ENCODE measurements at places on chromosomes 16 and 17.

- DNase-seq = no peak
Observed at GRCh38 chr16:19755268-19755667, 37.2 kb downstream of the IQCK start.

GRCh38 chr16:19598805-19599510 is 43.5 kb downstream of the VPS35L start:
- DNase-seq = no peak

- DNase-seq = no peak
Observed at GRCh38 chr17:80274871-80275449, 14.3 kb downstream of the RNF213 start.

- DNase-seq = no peak
Observed at GRCh38 chr16:24273508-24274182, 17.5 kb downstream of the CACNG3 start.

DNA sequence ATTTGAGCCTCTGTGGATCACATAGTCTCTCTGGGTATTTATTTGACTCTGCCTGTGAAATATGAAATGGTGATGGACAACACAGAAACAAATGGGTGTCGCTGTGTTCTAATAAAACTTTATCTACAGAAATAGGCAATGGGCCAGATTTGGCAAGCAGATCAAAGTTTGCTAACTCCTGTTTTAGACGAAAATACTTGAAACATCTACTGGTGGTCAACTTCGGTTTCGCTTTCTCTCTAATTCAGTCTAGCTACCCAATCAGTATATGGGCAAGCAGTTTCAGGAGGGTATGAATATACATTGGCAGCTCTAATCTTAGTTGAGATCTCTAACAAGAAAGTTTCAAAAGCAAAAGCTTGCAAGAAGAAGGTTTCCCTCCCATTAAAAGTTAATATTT is 60.1 kb upstream of the DYNLRB2 start:
- DNase-seq = no peak

DNA sequence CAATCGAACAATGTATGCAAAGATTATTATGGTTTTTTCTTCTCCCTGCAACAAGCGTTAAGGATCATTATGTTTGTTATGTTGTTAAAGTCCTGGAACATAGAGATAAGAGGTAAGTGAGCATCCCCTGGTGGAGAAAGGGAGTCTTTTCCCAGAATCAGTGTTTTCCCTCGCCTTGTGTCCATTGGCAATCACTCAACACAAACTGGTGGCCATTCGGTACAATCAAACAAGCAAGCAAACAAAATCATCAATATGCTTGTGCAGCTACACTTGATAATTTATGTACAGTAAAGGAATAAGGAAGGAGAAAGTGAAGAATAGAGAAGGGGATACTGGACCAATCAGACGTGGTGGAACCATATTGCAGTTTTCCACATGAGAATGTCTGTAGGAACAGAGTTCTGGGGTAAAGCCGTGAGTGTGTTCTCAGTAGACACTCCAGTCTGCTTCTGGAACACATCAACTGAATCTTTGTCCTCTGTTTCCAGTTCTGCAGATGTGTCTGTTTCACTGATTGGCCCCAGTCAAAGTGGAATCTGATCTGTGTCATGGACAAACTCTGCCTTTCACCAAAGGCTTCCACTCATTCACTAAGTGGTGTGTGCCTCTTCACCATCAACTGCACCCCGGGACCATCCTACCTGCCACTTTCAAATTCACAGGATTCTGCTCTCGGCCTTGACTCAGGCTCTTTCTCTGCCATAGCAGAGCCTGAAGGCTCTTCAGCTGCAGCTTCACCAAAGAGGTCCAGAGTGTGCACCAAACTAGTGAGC is 169.5 kb downstream of the AHSP start:
- DNase-seq = no peak

- no peak for DNase-seq
Observed at GRCh38 chr17:10368561-10368960, 4.2 kb downstream of the MYH13 start.

- DNase-seq = no peak
Observed at GRCh38 chr17:13030459-13031300, 12.9 kb upstream of the ELAC2 start.

GRCh38 chr17:76247304-76247703 is 7.0 kb upstream of the RNF157 start:
- DNase-seq = no peak

DNA sequence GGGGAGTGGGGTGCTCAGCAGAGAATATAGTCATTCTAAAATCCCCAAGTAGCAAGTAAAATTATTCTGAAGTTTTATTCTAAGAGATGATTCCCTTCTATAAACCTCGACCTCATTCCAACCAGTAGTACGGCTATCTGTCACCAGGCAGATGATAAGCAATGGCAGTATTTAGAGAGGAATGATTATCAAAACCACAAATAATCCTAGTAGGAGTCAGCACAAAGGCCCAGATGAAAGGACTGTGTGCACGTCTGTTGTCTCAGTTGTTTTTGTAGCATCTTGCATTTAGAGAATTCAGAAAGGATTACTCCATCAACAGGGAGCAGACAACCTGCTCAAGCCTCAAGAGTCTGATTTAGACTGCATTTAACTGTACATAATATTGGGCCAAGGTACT is 21.2 kb downstream of the EZH1 start:
- no peak for DNase-seq

DNA sequence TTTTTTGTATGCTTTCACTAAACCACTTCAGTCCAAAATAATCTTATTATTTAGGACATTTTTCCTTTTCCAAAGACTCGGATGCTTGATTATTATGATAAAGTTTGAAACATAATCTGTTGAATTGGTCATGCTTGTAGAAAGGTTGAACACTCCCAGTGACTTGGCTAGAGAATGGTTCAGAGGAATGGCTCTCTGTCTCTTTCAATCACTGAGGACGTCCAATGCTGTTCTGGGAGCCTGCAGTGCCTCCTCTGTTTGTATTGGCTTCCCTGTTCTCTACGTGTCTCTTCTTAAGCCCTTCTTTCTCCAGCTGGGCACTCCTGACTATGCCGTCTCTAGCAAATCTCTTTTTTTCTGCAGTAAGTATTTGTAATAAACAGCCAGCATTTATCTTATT is 369.0 kb upstream of the DYNLRB2 start:
- DNase-seq = no peak

DNA sequence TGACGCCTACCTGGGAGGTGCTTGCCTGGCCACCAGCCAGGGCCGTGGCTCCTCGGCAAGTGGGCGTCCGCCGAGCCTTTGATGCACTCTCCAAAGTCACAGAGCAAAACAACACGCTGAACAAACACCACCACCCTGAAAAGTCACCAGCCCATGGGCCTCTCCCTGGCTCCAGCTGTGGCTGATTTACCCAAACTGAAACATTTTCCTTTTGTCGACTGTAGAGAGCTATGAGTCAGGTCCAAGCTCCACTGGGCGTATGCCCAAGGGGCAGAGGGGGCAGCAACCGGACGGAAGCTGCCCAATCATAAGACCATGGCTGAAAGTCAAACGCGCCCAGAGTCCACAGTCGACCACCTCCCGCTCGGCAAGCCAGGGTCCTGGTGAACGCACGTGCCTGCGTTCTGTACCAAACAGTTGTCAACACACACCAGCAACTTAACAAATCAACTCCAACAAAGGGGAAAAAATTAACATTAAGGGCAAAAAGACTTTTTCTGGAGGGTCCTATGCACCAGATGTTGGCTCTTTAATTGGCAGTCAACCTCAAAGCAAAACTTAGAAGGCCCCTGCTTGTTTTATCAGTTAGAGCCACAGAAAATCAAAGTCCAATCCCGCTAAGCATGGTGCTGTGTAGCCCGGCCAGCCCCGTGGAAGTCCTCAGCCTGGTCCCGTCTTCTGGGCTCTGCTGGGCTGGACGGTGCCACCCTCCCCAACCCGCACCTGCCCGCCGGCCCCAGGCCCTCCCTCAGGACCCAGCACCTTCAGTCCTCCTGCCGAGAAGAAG is 47.3 kb downstream of the TBC1D16 start:
- DNase-seq = no peak

GRCh38 chr17:37197336-37197735 is 178.4 kb upstream of the C17orf78 start:
- DNase-seq = no peak

DNA sequence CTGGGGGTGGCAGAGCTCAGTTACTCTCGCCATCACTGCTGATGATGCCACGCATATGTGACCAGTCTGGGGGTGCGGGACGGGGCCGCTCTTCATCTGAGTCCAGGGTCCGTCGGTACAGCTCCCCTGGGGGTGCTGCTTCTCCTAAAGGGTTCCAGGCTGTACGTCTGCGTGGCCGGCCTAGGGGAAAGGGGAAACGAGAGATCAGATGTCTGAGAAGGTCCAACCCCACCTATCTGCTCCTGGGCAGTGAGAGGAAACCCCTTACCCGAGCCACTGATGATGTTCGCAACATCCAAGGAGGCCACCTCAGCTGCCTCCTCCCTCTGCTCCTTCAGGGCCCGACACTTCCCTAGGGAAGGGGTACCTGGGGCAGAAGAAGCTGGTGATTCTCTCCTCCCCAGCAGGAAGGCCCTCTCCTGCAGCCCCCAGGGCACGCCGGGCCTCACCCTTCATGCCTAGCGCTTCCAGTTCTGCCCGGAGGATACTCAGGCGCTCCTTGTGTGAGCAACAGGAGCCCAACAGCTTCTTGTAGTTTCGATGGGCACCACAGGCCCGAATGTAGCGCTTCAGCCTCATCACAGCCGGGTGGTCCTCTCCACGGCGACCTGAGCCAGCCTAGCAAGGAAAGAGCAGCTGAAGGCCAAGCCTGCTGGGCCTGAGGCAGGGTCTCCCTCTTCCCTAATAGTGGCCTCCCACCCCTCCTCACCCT is 2.1 kb downstream of the HIRIP3 start:
- DNase-seq = no peak

- DNase-seq = no peak
Observed at GRCh38 chr17:69508814-69509213, 94.3 kb downstream of the MAP2K6 start.

GRCh38 chr16:27407133-27407532 is 5.2 kb downstream of the IL21R start:
- DNase-seq = no peak

GRCh38 chr17:4708436-4708835 is 2.0 kb upstream of the ARRB2 start:
- no peak for DNase-seq

- DNase-seq = no peak
Observed at GRCh38 chr17:82388922-82389283, 17.3 kb downstream of the UTS2R start.

DNA sequence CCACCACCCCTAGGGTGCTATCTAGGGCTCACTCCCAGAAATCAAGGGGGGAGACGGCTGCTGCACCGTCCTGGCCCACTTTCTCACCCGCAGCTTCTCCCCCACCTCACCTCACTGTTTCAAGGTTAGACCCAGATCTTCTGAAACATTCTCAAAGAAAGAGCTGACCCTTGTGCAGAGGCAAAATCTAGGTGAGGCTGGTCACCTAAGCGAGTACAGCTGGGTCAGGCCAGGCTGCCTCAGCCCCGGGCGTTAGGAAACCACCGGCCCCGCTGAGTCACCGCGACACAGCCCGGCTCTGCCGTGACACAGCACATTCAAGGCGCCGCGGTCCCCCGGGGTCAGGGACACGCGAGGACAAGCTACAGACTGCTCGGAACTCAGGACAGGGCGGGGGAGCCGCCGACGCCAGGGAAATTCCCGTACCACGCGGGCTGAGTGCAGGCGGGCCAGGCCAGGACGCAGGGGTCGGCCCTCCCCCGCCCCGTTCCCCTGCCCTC is 27.1 kb downstream of the GNPTG start:
- DNase-seq = no peak

GRCh38 chr16:22937169-22937568 is 123.2 kb downstream of the HS3ST2 start:
- no peak for DNase-seq

GRCh38 chr16:17901309-17901708 is 430.5 kb upstream of the XYLT1 start:
- DNase-seq = no peak

- no peak for DNase-seq
Observed at GRCh38 chr17:74491626-74492025, 25.2 kb downstream of the CD300A start.

- no peak for DNase-seq
Observed at GRCh38 chr17:979539-980405, at the start of gene NXN. Gene NXN (minus strand): TSS chr17:979776.

DNA sequence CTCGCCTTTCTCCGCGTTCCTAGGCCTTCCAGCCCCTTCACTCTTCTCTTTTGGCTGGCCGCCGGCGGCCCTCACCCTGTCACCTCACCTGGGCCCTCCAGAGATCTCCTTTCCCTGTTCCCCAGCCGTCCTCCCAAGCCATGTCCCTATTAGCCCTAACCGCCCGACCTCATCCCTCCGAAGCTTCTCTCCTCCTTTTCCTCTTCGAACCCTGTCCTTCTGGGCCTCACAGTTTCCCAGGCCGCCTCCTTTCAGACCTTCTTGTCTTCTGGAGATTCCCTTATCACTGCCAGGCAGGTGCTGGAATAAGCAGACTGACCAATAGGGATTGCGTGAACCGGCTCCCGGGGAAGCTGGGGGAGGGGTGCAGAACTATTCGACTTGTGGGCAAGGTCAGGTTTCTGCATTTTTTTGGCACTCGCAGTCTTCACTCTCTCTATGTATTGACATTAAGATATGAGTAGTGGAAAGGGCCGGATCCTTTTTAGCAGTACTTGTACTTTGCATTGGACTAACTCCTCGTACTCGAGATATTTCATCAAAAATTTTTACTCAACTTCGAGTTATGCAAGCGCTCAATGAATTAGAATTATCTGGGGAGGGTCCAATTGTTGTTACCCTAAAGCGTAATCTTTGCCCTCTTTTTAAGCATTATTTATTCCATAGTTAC is 690 bp downstream of the RHOT1 start:
- no peak for DNase-seq

DNA sequence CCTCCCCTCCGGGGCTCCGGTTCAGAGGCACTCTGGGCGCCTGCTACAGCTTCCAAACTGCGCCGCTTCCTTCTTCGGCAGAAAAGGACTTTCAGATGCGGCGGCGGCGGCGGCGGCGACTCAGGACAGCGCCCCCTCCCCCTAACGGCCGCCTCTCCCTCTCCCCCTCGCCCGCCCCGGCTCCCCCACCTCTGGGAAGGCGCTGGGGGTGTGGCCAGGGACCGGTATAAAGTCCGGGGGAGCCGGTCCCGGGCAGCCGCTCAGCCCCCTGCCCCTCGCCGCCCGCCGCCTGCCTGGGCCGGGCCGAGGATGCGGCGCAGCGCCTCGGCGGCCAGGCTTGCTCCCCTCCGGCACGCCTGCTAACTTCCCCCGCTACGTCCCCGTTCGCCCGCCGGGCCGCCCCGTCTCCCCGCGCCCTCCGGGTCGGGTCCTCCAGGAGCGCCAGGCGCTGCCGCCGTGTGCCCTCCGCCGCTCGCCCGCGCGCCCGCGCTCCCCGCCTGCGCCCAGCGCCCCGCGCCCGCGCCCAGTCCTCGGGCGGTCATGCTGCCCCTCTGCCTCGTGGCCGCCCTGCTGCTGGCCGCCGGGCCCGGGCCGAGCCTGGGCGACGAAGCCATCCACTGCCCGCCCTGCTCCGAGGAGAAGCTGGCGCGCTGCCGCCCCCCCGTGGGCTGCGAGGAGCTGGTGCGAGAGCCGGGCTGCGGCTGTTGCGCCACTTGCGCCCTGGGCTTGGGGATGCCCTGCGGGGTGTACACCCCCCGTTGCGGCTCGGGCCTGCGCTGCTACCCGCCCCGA is at the start of gene IGFBP4:
Gene IGFBP4, plus strand, starts transcription at position 255 of the 792 bp plus-strand sequence. Its CDS starts 286 bp downstream, at position 541.
- no peak for DNase-seq
